Stimulated activated CD8-positive, alpha-beta memory T cell treated with anti-CD3 and anti-CD28 coated beads, Interleukin-15, amount 100 ng/mL, for 24 hours (primary cell): ENCODE measurements at places on chromosomes 16 and 17.

- no peak for DNase-seq
These were observed 13.3 kb downstream of the JUP start for GRCh38 chr17:41773190-41773588.

DNA sequence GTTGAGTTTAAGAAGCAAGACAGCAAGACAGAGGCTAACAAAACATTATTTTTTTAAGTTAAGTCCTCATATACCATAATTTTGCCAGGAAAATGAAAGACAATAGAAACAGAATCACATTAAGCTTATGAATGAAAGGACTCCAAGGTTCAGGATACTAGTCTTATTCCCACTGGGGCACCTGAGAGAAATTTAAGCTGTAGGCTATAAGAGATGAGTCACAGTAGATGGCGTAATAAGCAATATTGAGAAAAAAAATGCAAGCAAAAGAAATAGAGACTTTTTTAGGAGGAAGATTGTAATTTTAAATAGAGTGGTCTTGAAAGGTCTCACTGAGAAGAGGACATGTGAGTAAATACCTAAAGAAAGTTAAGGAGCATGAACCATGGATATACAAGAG, 57.1 kb upstream of the KIF2B start:
- no peak for DNase-seq

DNA sequence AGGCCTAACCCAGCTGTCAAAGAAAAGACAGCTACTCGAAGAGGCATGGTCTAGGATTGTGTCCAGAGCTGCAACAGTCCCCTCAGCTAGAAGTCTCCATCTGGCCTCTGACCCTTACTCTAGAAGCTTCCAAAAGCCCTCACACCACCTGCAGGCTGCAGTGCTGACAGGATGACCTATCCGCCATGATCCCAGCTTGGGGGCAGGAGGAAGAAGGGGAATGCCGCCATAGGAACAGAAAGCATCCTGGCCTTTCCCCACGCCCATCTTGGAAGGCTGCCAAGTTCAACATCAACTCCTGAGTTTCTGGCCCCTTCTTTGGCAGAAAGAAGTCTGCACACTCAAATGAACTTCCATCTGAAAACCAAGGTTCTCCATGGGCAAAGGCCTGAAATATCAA, 3.1 kb upstream of the KRT36 start:
- no peak for DNase-seq

- no peak for DNase-seq
These were observed 193.8 kb downstream of the SLC39A11 start for GRCh38 chr17:72898725-72899124.
